ENCODE measurements at places on chromosomes 13 and 19.

GRCh38 chr19:7489609-7490044, 792 bp upstream of the PEX11G start:
- no peak for DNase-seq

GRCh38 chr19:23969630-23970029, 54.9 kb downstream of the ZNF726 start:
- no peak for DNase-seq

DNA sequence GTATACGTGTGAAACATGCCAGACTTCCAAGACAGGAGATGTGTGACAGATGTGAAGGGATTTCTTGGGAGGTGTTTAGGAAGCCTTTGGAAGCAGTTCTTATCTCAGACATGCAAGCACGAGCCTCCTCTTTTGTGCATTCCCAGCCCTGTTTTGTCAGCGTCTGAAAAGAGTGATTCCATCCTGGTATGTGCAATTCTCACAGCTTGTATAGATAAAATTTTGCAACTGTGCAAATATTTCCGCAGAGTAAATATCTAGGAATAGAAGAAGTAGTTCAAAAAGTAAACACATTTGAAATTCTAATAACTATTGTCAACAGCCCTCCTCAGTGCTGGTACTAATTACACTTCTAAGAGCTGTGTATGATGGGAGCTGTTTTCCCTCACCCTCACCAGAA, 72.3 kb upstream of the C1QTNF9B start:
- no peak for DNase-seq

- DNase-seq, result no peak
These were observed 458.2 kb downstream of the TSHZ3 start for GRCh38 chr19:30891051-30891450.

- DNase-seq, result no peak
These were observed 225.8 kb upstream of the IRS2 start for GRCh38 chr13:110012102-110012739.

Measured in CD4-positive, alpha-beta T cell treated with Interleukin-21 for 1 hour (primary cell).